Small intestine (tissue), 16 donors: ENCODE measurements at places on chromosomes 16 and 17.
A peak's percentile ranks its signal among the peaks of the same experiment; 100 is the strongest.

DNA sequence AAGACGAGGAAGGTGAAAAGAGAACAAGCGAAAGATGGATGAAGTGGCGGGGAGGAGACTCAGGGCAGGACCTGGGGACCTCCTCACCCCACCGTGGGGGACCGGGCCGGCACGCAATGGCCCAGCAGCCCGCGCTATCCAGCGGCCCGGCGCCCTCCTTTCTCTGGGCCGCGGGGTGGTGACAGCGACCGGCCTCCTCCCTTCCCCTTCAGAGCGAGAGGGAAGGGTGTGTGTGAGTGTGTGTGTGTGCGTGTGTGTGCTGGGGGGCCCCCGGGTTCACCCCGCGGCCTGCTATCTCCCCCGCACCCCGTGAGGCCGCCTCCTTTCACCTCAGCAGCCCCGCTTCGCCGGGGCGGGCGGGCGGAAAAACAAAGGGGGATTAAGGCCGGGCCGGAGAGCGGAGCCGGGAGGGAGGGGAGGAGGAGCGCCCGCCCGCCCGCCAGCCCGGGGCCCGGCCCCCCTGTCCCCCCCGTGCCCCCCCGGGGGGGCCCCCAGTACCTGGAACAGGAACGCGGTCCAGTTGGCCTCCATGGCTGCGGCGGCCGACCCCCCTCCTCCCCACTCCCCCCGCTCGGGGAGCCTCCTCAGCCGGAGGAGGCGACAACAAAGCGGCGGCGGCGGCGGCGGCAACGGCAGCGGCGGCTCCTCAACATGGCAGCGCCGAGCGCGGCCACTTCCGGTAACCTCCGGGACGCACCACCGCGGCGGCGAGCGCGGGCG is at the start of gene VEZF1:
TSS of gene VEZF1 (minus strand) at position 674 of the 720 bp plus-strand sequence. CDS start at position 531, 143 bp downstream.
- DNase-seq, result peak; percentile 91
- peak within 1 kb of the TSS; percentile 82 for H3K4me3 ChIP-seq
- H3K4me1 ChIP-seq, result peaks cover 7% of the 10 kb centered on the region
- H3K27ac ChIP-seq, result peak within 1 kb of the TSS; percentile 92

DNA sequence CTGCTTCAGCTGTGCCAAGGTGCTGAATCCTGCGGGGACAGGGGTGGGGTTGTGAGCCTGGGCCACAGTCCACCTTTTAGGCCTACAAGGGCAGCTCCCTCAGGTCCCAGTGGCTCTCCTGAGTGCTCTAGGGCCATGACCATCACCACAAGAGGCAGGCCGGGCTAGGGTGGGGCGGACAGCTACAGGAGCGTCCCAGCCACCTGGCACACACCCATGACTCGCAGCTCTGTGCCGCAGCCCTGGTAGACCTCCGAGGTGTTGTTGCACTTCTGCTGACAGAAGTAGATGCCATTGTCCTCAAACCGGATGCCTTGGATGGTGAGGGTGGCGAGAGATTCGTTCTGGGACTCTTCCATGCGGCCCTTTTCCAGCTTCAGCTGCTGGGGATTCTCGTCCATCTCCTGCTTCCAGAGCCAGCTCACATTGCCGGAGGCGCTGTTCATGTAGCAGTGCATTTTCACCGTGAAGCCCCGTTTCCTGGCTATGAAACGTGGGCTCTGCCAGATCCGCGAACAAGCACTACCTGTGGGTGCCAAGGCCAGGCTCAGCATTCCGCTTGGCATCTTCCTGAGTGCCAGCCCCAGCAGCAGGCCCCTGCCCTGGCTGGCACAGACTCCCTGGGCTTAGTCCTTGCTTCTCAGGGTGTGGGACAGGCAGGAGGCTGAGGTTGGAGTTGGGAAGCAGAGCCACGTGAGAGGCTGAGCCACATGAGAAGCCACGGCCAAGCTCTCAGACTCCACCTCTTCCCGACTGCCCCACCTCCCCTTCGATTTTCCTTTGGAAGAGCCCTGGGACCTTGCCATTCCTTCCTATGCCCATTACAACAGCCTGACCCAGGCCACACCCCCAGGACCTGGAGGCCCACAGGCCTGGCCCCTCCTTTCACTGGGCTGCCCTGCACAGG is 2.0 kb downstream of the CD79B start:
- H3K27me3 ChIP-seq, result no peaks in the 10 kb centered on the region
- H3K27ac ChIP-seq, result no peak overlapping the region
- H3K4me3 ChIP-seq, result no peak overlapping the region
- DNase-seq, result no peak

DNA sequence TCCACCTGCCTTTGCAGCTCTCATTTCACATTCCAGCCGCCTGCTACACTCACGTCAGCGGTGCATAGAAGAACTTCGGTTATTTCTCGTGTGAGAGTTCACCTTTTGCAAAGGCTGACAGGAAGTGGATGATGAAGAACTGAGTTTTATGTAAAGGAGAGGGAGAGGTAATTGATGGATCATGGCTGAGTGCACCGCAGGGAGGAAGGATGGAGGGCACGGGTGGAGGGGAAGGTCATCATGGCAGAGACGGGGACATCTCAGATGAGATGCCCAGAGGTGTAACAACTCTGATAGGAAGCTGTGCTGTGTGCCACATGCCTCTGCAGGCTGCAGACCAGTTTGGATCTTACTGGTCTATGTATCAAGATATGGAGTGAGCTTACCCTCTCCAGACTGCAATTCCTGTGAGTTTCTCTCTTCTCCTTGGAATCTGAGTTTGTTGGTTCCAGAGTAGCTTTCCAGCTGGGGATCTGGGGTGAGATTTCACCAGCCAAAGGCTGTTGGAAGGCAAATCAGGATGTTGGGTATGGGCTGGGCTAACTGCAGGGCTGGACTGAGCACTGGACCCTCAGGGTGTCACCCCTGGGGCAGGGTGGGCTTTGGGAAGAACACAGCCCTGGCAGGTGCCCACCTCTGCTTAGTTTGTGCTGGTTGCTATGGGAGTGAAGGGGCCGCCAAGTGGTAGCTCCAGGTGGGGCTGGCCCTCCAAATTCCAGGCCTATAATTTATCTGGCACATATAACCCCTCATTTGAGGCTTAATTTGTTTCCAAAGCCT is 777.0 kb downstream of the KCNJ18 start:
- no peaks in the 10 kb centered on the region for H3K27me3 ChIP-seq
- no peak for DNase-seq
- no peaks in the 10 kb centered on the region for H3K36me3 ChIP-seq
- H3K4me3 ChIP-seq, result no peak overlapping the region
- no peaks in the 10 kb centered on the region for H3K4me1 ChIP-seq

GRCh38 chr17:57910462-57911420 is 44.5 kb downstream of the CUEDC1 start:
- H3K27me3 ChIP-seq, result no peaks in the 10 kb centered on the region
- H3K36me3 ChIP-seq, result peaks cover 2% of the 10 kb centered on the region
- DNase-seq, result no peak
- no peak overlapping the region for H3K27ac ChIP-seq
- H3K4me1 ChIP-seq, result peaks cover 6% of the 10 kb centered on the region

DNA sequence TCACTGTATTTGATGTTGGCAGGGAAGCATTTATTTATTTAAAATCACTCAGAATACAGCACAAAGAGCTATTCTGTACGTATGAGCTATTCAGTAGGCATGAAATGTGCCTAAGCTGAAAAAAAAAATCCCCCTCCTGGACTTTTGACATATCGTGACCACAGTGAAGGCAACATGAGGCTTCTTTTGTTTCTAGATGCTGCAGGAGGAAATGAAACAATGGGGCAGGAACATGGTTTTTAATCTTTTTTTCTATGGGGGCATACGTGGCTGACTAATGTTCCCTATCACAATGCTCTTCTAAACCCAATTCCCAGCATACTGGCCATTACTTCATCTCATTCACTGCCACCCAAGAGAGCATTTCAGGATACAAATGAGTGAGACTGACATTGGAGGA is 191.0 kb upstream of the PMFBP1 start:
- no peak for DNase-seq
- no peaks in the 10 kb centered on the region for H3K4me1 ChIP-seq
- H3K36me3 ChIP-seq, result no peaks in the 10 kb centered on the region
- H3K27me3 ChIP-seq, result no peaks in the 10 kb centered on the region
- H3K27ac ChIP-seq, result no peak overlapping the region

GRCh38 chr16:17160920-17161431 is 309.8 kb downstream of the XYLT1 start:
- H3K4me3 ChIP-seq, result no peak overlapping the region
- no peak for DNase-seq
- no peak overlapping the region for H3K27ac ChIP-seq
- no peaks in the 10 kb centered on the region for H3K27me3 ChIP-seq
- H3K36me3 ChIP-seq, result peaks cover 5% of the 10 kb centered on the region
- no peaks in the 10 kb centered on the region for H3K4me1 ChIP-seq

DNA sequence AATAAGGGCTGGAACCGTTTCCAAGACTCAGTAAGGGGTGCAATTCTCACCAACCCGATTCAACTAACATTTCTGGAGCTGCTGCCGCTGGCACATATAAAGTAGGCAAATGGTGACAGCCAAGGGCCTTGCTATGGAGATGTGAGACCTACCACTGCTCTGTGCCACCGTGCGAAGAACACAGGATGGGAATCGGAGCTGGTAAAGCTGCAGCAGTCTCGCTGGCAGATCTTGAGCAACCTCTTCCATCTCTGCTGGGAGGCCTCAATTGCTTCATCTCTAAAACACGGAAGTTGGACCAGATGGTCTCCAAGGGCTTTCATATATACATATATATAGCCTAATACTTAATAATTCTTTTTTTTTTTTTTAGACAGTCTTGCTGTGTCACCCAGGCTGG is 128.9 kb upstream of the RCVRN start:
- no peak overlapping the region for H3K4me3 ChIP-seq
- no peak for DNase-seq
- H3K4me1 ChIP-seq, result no peaks in the 10 kb centered on the region
- no peaks in the 10 kb centered on the region for H3K36me3 ChIP-seq

GRCh38 chr17:48457080-48457836 is 27.2 kb upstream of the SKAP1 start:
- no peaks in the 10 kb centered on the region for H3K36me3 ChIP-seq
- no peaks in the 10 kb centered on the region for H3K4me1 ChIP-seq
- no peak overlapping the region for H3K27ac ChIP-seq

- DNase-seq, result no peak
- H3K36me3 ChIP-seq, result no peaks in the 10 kb centered on the region
- H3K27me3 ChIP-seq, result no peaks in the 10 kb centered on the region
- H3K4me1 ChIP-seq, result peaks cover 6% of the 10 kb centered on the region
- no peak overlapping the region for H3K4me3 ChIP-seq
Observed at GRCh38 chr16:83928341-83929055, 24.5 kb upstream of the OSGIN1 start.

DNA sequence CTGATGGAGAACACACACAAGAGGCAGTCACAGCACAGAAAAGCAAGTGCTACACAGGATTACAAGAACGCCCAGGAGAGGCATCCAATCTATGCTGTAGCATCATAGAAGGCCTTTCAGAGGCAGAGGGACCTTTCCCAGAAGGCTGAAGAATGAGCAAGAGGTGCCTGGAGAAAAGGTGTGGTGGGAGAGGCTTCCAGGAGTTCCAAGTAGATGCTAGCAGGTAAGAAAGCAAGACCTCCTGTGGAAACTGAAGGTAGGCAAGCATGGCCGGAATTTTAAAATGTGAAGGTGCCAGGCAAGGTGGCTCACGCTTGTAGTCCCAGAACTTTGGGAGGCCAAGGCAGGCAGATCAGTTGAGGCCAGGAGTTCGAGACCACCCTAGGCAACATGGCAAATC is 2.1 kb downstream of the ARHGAP17 start:
- H3K36me3 ChIP-seq, result no peaks in the 10 kb centered on the region
- peak overlapping the region; percentile 84 for H3K4me3 ChIP-seq
- no peak for DNase-seq
- H3K27ac ChIP-seq, result peak overlapping the region; percentile 97
- no peaks in the 10 kb centered on the region for H3K27me3 ChIP-seq
- peaks cover 25% of the 10 kb centered on the region for H3K4me1 ChIP-seq

GRCh38 chr17:56165072-56165641 is 11.9 kb downstream of the ANKFN1 start:
- H3K4me3 ChIP-seq, result no peak overlapping the region
- H3K36me3 ChIP-seq, result no peaks in the 10 kb centered on the region
- H3K4me1 ChIP-seq, result no peaks in the 10 kb centered on the region

GRCh38 chr16:73037845-73038570 is 9.9 kb downstream of the ZFHX3 start:
- no peaks in the 10 kb centered on the region for H3K36me3 ChIP-seq
- no peaks in the 10 kb centered on the region for H3K27me3 ChIP-seq
- no peaks in the 10 kb centered on the region for H3K4me1 ChIP-seq
- H3K27ac ChIP-seq, result no peak overlapping the region

DNA sequence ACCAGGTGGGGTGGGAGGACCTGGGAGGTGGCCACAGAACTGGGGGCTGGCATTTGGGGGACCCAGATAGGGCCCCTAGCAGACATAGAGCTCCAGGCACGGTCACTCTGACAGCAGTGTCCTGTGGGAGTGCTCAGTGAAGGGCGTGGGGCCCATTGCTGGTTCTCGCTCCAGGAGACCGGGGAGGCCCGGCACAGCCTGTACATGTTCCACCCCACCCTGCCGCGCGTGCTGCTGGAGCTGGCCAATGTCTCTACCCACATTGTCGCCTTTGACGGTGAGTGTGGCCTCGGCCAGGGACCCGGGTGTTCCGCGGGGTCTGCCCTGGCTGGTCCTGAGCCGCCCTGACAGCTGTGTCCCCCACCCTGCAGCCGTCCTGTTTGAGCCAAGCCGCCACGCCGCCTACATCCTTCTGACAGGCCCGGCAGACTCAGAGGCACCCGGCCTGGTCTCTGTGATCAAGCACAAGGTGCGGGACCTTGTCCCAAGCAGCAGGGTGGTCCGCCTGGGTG is 11.2 kb downstream of the RGS11 start:
- no peak overlapping the region for H3K27ac ChIP-seq
- no peak for DNase-seq
- no peaks in the 10 kb centered on the region for H3K27me3 ChIP-seq
- H3K36me3 ChIP-seq, result peaks cover 6% of the 10 kb centered on the region
- no peak overlapping the region for H3K4me3 ChIP-seq

- no peak for DNase-seq
- no peaks in the 10 kb centered on the region for H3K36me3 ChIP-seq
- H3K4me1 ChIP-seq, result no peaks in the 10 kb centered on the region
Observed at GRCh38 chr16:19330841-19331397, 45.4 kb downstream of the CLEC19A start.

DNA sequence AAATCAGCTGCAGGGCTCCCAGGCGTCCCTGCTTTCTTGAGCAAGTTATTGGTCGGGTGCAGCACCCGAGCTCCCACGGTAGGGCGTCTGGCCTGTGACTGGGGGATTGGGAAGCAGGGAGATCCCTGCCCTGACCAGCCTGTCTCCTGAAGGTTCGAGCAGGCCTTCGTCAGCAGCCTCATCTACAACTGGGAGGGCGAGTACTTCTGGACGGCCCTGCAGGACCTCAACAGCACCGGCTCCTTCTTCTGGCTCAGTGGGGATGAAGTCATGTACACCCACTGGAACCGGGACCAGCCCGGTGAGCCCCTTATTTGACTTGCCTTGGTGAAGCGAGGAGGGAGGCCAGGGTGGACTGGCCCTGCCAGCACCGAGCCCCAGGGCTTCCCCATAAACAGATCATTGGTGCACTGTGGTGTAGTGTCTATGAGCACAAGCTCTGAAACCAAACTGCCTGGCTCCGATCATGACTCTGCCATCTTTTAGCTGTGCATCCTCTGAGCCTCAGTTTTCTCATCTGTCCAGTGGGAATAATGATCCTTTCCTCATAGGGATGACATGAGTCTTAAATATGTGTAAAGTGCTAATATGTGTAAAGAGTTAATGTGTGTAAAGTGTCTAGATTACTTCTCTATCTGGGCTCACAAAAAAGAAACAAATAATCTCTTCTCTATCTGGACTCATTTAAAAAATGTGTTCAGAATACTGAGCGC is 48.9 kb downstream of the MRC2 start:
- no peak overlapping the region for H3K27ac ChIP-seq
- H3K4me1 ChIP-seq, result no peaks in the 10 kb centered on the region
- DNase-seq, result no peak
- H3K27me3 ChIP-seq, result no peaks in the 10 kb centered on the region
